RWPE1 (cell line): ENCODE measurements at places on chromosomes 6 and 20.

DNA sequence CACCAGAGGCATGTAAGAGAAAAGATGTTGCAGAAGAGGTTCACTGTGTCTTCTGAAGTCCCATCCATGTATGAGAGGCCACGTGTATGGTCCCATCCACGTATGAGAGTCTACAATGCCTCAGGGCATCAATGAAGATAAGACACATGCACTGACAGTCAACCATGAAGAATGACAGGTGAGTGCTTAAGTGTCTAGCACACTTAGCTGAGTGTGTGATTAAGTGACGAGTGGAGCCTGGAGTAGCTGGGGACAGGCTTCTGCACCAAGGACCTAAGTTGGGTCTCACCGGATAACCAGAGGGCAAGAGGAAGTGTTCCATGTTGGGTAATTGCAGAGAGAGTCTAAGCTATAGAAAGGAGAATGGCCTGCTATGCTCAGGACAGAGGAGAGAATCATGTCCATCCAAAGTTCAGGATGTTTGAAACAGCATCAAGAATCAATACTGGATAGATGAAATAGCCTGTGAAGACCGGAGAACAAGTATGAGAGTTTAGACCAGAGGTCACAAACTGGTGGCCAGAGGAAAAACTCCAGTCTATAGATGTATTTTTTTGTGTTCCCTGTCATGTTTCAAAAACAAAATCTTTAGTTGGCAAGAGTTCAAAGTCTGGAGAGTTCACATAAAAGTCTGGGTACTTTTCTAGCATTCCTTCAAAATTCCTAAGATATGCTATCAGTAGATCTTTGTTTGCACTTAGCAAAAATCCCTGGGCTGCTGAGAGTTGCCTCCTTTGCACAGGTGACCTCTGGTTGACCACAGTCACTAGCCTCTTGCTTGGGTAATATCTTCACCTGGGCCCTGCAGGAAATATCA lies 165.8 kb downstream of the KIF16B start:
- no peak for DNase-seq

DNA sequence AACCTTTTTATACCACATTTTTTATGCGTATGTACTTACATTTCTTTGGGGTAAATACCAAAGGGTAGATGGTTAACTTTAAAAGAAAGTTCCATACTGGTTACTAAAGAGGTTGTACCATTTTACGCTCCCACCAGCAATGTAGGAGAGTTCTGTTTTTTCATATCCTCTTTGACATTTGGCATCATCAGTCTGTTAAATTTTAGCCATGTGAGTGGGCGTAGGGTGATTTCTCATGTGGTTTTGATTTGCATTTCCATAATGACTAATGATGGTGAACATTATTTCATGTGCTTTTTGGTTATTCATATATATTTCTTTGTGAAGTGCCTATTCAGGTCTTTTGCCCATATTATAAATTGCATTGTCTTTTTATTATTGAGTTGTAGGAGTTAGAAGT lies 194.2 kb downstream of the PRL start:
- no peak for DNase-seq

GRCh38 chr20:46934746-46935287 lies 40.2 kb downstream of the EYA2 start:
- DNase-seq, result no peak

- DNase-seq, result no peak
These were observed 175.8 kb upstream of the LRFN2 start for GRCh38 chr6:40762981-40763380.
